Natural killer cell treated with Interleukin-12 subunit alpha and Interleukin-12 subunit beta and Interleukin-15 and Interleukin-18, amount 100 ng/mL, for 72 hours (primary cell): ENCODE measurements at places on chromosomes 3 and 15. TPM values are rescaled to one million over a fixed set of nuclear protein-coding genes. Genes with fewer than 3 reads are reported as not detected.

Gene FHIT
- 3.0 TPM for total RNA-seq

GRCh38 chr3:16382845-16383244 is 117.8 kb downstream of the OXNAD1 start:
- DNase-seq = no peak

Gene B3GALNT1
- 11.3 TPM for total RNA-seq

DNA sequence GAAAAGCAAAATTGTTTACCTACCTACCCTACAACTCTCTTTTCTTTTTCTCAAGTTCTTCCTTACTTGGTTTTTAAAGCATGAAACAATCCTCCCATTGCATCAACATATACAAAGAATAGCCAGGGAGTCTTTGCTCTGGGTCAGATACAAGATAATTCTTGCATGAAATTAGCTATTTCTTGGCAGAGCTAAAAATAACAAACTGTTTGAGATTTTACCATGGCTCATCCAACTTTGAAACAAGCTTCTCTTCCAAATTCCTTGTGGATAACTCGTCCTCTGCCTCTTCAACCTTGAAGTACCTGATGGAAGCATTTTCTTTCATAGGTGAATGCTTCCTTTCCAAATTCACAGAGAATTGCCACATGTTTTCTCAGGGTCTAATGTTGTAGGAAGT is 9.2 kb upstream of the CBLB start:
- DNase-seq = no peak

GRCh38 chr3:11996480-11996879 is 7.7 kb upstream of the SYN2 start:
- DNase-seq = no peak

Gene ATP13A5
- total RNA-seq = not detected

DNA sequence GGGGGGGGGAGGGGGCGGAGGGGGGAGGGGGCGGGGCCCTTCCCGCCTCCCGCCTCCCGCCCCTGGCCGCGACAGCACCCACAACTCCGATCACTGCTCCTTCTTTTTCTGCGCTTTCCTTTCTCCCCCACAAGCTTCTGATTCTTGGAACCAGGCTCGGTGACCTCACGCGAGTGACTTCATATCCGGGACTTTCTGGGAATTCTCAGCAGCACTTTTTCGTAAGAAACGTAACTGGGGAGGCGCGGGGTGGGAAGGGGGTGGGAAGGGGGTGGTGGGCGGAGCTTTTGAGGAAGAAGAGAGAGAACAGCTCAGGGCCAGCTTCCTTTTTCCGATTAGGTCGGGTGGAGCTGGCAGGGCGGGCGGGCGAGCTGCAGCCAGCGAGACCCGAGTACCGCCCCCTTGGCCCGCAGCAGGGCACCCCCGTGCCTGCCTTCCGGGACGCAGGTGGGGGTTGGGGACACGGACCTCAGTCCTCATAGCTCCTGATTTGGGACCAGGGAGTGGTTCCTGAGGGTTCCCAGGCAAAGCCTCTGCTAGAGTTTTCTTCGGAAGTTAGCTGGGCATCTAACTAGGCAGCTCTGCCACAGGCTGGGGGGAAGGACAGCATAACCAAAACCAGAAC is 14.6 kb downstream of the XIRP1 start:
- peak; percentile 83 for DNase-seq

Gene SLC51B
- total RNA-seq = not detected

Gene EPHB3
- total RNA-seq = not detected

Gene FETUB
- total RNA-seq = not detected

- DNase-seq = no peak
These were observed 23.6 kb downstream of the MLH1 start for GRCh38 chr3:37016903-37017302.

DNA sequence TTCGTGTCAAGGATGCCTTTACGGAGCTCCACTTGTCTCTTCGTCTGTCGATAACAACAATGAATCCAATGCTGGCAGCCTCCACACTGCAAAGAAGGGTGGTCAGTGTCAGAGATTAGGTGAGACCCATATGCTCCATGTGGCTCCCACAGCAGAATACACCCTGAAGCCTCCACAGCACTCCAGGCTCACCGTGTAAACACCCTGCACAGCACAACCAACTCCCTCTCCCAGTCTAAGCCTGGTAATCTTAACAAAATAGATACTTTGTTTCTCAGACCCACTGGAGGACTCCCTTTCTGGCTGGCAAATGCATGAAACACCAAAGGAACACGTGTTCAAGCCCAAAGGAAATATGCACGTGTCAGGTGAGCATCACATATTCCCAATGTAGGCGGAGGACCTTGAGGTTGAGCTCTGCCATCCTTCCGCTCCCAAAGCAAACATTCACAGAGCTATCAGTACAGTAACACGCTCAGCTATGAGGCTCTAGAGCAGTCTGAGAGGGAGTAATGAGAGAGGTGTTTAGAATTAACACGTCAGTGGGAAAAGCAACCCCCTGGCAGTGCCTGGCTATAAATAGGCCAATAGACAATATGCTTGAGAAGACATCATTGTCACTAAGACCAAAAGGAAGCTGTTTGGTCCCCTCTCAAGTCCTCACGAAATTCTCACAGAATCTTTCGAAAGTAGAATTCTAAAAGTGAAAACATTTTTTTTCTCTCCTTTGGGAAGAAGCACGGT is 86.7 kb downstream of the MCF2L2 start:
- DNase-seq = no peak

GRCh38 chr3:22106213-22106896 is 355.3 kb upstream of the ZNF385D start:
- DNase-seq = no peak

Gene SLC22A14
- not detected for total RNA-seq
